ENCODE measurements at places on chromosomes 2 and 18. TPM values are rescaled to one million over a fixed set of nuclear protein-coding genes. Genes with fewer than 3 reads are reported as not detected.
A peak's percentile ranks its signal among the peaks of the same experiment; 100 is the strongest.

GRCh38 chr2:176804392-176804791 is 408.2 kb upstream of the HNRNPA3 start:
- DNase-seq, result no peak

DNA sequence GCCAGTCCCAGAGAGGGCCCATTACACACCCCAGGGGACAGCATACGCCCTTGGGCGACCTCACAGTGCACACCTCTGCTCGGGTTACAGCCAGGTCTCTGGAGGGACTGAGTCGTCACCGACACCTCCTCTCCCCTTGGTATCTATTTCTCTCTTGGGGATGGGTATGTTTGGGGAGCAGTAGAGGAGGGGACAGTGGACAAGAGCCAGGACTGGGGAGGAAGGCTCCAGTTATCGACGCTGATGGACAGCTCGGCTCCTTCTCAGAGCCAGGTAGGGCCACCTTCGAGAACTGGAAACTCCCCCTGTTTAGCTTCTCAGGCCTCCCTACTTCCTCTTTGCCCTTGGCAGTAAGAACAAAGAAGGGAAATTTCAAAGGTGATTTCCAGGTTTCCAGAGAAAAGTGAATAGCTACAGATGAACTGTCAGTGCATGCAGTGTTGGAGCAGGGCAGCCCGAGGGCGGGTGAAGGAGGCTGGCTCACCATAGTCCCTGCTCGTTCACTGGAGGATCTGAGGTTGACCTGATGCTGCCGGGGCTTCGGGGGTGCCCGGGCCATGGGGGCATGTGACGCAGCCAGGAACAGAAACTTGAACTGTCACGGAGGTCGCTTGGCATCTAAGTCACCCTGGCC is 4.4 kb upstream of the SEMA4C start:
- DNase-seq, result no peak

LCT gene
- not detected for total RNA-seq

- no peak for DNase-seq
Measured at GRCh38 chr2:228648541-228648940, 467.1 kb upstream of the SPHKAP start.

CCT7 gene
- total RNA-seq, result 500 TPM

DNA sequence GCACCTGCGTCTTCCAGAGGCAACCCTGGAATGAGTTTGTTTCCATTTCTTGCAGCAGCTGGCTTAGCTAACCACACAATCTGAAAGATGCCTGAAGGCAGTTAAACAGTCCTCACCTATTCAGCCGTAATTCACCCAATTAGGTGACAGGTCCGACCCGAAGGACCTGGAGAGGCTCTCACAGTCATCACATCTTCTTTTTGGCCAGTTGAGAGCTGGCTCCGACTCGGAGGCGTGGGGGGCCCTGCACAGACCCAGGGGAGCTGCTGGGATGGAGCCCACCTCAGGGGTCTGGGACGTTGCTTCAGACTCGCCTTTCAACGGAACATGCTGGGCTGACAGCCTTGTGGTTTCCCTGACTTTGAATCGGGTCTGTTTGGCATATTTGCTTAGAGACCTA is 187.3 kb downstream of the RTP5 start:
- no peak for DNase-seq

DNA sequence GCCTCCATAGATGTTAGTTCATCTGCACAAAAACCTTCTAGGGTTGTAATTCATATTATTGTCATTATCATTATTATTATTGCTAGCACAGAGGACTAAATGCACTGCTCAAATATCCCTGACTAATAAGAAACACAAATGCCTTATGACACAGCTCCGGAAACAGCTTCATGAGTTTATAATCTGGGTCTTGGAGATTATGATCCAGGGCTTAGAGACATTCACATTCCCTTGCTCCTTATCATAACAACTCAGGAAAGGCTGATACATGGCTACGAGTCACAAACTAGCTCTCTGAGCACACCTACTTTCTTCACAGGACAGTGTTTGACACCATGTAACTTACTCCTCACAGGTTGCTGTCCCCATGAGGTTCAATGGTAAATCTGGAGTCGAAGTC is 102.2 kb upstream of the TTC39C start:
- DNase-seq, result no peak

DNA sequence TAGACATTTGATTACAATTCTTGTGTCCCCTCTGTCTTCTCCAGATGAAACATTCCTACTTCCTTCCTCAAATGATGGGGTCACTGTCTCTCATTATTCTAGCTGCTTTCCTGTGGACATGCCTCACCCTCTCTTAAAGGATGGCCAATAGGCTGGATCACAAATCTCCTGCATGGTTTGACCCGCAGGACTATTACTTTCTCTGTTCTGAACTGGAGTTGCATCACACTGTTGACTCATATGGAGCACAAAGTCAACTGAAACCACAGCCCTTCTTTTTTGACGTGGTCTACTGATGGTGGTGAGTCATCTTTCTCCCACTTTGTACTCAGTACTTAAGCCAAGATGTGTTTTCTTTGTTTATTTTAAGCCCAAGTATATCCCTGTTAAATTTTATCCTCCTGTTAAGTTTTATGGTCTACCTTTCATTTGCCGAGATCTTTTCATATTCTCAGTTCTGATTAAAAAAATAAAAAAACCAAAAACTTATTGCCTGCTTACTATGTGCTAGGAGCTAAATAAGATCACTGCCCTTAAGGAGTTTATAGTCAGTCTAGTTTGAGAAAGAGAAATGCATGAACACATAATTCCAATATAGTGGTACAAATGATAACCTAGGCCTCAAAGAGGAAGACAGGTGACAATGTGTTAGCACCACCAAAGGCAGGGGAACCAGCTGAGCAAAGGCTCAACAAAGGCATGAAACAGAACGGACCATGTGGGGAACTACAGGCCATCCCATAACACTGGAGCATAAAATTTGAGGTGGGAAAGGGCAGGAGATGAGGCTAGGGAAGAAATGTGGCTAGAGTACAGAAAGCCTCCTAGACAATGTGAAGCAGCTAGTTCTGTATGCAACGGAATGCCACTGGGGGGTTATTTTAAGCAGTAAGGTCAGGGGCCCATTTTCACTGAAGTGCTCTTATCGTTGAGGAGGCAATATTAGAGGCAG is 67.6 kb upstream of the ZFP36L2 start:
- peak; percentile 98 for DNase-seq

DNA sequence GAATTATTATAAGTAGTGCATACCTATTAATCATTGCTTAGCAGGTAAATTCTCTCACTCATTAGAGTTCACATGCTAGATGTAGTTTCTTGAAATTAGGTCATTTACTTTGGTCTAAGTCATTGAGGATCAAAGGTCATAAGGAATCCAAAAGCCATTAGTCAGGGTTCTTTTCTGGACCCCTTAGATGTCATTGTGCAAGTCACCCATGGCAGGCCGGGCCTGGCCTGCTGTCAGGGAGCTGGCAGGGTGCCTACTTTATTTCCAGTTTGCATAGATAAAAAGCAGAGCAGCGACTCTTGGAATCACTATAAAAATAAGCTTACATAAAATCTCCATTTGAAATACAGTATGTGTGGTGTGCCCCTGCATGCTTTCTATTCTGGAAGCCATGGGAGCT is 91.3 kb downstream of the MEIS1 start:
- DNase-seq, result no peak

- peak; percentile 35 for DNase-seq
Measured at GRCh38 chr18:2971741-2972552, 41.0 kb downstream of the LPIN2 start.
